Hippocampal formation (tissue), 2 donors: ENCODE measurements at places on chromosomes 7 and 10.
A peak's percentile ranks its signal among the peaks of the same experiment; 100 is the strongest.

GRCh38 chr10:113235508-113235907, 285.5 kb downstream of the TCF7L2 start:
- DNase-seq: no peak

GRCh38 chr7:50216626-50217025, 87.9 kb upstream of the IKZF1 start:
- DNase-seq: no peak

- DNase-seq: no peak
Observed at GRCh38 chr7:149772241-149772955, 990 bp downstream of the ZNF467 start.

- DNase-seq: no peak
Observed at GRCh38 chr7:33053721-33054120, 8.9 kb downstream of the NT5C3A start.

- DNase-seq: no peak
Observed at GRCh38 chr7:5360971-5361370, 62.7 kb downstream of the TNRC18 start.

DNA sequence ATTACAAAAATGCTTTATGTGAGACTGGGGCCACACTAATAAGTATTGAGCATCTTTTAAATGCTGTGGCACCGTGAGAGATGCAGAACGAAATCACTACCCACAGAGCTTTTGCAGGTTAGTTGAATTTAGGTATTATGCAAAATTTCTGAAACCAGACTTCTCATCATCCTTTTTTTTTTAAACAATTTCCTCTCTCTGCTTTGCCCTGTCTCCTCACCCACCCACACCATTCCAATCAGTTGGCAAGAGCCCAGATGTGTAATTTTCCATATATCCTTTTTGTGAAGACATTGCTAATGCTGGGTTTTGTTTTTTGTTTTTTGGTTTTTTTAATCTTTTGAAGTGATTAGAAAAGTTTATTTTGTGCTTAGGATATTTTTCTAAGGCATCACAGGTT, 1.1 kb downstream of the YAE1 start:
- DNase-seq: no peak

DNA sequence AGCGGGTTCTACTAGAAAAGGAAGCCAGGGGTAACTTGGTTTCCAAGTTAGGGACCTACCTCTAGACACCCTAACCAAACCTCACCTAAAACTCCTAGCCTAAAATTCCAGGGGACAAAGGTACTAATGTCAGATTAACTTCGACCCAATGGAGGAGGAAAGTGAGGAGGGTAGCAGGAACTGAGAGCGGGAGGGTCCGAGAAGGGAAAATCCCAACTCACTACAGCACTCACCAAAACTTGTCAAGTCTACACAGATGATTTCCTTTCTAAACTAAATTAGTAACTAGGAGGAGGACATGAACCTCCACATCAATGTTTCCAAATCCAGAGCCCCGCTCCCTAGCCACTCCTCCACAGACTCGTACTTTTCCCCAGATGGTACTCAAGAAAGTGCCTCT, 22.6 kb downstream of the CHCHD3 start:
- DNase-seq: no peak

DNA sequence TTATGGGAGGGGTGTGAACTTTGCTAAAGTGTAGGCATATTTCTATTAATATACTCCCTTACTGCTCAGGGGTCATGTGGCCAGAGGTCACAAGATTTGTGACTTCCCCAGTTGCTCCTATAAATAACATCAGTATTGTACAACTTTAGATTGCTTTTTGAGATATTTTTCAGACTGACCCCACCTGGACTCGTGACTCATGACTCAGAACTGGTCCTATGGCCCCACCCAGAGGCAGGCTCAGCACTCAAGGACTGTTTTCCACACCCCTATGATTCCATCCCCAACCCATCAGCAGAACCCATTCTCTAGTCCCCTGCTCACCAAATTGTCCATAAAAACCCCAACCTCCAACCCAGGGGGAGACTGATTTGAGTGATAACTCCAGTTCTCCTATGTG, 2.7 kb upstream of the CUL2 start:
- DNase-seq: no peak

- DNase-seq: no peak
Observed at GRCh38 chr7:17229228-17229627, 69.2 kb upstream of the AHR start.

DNA sequence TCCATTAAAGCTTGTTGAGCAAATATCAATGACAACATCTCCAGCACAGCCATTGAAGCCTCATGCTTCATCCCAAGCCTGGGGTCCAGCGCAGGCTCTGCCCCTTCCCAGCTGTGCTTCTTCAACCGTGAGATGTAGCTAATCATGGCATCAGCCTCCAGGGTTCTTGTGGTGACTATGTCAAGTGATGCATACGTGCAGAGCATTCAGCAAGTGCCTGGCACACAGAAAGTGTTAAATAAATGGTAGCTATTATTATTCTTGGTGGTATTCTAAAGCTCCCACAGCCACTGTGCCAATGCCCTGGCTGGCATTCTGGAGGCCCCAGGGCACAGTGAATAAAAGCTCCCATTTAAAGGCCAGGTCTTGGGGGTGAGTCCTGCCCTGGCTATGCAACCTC, 146.6 kb downstream of the WDR11 start:
- no peak for DNase-seq

- DNase-seq: no peak
Observed at GRCh38 chr10:110540031-110540430, 27.5 kb upstream of the SMC3 start.

DNA sequence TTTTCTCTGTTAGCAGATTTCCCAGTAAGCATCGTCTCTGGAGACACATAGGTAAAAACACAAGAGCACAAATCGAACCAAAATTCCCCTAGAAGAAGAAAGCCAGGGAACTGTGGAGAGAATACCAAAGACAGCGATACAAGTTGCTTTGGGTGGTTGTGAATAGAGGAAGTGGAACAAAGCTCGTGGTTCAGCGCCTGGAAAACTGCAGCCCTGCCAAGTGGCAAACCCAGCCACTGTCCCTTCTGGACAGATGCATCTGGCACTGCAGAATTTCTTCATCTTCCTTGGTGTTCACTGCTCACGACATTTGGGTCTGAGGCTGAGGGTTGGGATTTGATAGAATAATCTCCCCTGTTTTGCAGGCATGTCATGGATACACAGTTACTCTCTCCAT, 733.8 kb downstream of the PARD3 start:
- no peak for DNase-seq

DNA sequence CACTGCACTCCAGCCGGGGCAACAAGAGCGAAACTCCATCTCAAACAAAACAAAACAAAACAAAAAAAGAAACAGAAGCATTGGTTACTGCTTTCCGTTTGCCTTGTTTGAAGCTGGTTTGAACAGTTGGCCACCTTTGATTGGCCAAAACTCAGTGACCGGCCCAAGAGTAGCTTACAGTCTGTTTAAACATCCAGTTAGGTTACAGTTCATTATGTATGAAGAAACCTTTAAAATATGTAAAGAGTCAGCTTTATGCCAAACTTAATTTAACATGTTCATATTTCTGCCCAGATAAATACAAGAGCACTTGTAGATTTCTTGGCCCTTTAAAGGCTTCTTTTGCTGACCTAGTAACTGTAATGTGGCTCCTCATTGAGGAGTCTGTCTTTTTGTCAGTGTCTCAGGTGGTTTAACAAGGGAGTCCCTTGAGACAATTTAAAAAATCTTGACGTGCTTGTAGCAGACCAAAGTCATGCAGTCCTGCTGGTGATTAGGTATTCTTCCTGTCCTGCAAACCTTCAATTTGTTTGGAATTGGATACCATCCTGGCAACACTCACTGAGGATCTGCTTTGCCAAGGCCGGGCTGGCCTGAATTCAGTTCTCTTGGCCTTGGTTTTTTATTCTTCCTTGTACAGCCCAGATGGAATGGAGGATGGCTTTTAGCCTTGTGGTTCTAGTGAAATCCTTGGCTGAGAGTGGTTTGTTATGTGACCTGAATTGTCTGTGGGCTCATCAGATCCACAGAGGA, 128.9 kb downstream of the PLXDC2 start:
- peak; percentile 31 for DNase-seq

- DNase-seq: no peak
Observed at GRCh38 chr7:16747102-16747501, 6.5 kb upstream of the TSPAN13 start.

GRCh38 chr7:143295870-143296269, 7.7 kb downstream of the CASP2 start:
- DNase-seq: no peak

DNA sequence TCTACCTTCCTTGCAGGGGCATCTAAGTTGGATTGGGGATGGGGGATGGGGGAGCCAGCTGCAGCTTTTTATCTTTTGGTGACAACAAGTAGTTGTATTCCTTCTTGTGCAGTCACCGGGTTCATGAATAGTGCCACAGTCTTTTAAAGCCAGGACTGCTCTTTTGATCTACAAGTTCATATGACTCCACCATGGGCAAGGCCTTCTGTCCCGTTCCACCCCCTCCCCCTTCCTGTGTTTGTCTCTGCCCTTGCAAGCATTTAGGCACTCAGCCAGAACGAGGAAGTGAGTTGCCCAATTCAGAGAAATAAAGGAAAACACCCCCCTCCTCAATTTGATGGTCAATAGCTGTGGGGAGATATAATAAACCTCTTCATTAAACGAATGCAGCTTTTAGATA, 44.8 kb upstream of the EGR2 start:
- no peak for DNase-seq

DNA sequence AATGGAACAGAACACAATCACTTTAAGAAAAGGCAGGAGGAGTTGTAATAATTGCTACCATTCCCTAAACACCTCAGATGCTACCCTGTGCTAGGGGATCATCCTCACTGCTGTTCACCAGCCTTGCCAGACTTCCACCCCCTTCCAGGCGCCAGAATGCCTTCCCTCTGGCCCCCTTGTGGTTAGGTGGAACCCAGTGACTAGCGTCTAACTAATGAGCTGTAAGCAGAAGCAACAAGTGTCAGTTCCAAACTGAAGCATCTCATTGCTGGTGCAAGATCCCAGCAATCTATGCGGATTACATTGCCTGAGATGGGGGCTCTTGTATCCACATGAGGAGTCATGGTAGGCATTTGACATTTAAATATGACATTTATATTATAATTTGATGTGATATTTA, 86.6 kb downstream of the FRMD4A start:
- DNase-seq: no peak

DNA sequence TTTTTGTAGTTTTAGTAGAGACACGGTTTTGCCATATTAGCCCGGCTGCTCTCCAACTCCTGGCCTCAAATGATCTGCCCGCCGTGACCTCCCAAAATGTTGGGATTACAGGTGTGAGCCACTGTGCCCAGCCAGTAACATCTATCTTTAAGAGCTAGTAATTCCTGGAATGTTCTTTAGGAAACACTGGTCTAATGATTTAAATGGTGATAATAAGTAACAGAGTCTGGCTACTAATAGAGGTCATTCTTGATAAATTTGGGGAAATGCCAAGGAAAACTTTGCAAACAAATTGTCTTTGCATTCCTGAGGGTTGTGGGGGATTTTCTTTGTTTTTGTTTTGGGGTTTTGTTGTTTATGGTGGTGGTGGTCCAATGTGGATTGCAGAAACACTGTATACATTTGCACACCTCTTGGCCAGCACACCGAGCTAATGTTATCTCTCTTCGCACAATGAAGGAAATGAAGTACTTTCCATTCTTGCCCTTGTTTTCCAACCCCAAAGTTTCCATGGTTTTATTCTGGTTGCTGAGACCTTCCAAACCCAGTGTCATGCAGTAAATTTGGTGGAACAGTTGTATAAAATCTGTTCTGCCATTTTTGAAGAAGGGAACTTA, 51.3 kb upstream of the WIPF3 start:
- DNase-seq: no peak

GRCh38 chr7:44145479-44145968, 4.4 kb upstream of the MYL7 start:
- no peak for DNase-seq

GRCh38 chr10:132272231-132272971, 35.3 kb downstream of the STK32C start:
- no peak for DNase-seq

- no peak for DNase-seq
Observed at GRCh38 chr7:117780832-117781231, 92.4 kb downstream of the CTTNBP2 start.

GRCh38 chr10:29104661-29105399, 184.0 kb upstream of the LYZL1 start:
- DNase-seq: no peak

DNA sequence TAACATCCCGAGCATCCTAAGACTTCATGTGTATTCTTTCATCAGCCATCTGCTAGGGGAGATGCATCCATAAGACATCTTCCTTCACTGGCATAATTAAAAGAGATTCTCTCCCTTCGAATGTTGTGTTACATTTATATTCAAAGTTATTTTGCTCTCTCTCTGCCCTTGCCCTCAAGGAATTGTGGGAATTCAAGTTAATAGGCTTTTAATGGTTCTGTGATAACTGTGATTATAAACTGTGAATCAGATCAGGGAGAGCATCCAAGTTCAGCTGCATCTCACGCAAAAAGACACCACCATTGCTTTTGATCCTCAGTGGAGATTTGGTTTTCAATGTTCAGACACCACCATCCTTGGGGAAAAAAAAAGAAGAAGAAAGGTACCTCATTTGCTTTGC, 9.2 kb upstream of the TEX36 start:
- no peak for DNase-seq

DNA sequence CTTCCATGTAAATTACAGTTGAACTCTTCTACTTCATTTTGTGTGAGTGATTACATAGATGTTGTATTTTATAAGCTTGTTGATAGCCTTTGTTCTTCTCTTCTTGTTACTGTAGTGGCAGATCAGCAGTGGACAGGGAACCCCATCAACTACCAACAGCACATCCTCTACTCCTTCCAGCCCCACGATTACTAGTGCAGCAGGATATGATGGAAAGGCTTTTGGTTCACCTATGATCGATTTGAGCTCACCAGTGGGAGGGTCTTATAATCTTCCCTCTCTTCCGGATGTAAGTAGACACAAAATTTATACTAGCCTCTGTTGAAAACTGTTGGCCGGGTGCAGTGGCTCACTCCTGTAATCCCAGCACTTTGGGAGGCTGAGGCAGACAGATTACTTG, 110.7 kb downstream of the TRIM24 start:
- no peak for DNase-seq

- DNase-seq: no peak
Observed at GRCh38 chr10:4704034-4704545, 121.9 kb upstream of the AKR1E2 start.

- DNase-seq: no peak
Observed at GRCh38 chr7:138607216-138608126, 93.7 kb downstream of the SVOPL start.

DNA sequence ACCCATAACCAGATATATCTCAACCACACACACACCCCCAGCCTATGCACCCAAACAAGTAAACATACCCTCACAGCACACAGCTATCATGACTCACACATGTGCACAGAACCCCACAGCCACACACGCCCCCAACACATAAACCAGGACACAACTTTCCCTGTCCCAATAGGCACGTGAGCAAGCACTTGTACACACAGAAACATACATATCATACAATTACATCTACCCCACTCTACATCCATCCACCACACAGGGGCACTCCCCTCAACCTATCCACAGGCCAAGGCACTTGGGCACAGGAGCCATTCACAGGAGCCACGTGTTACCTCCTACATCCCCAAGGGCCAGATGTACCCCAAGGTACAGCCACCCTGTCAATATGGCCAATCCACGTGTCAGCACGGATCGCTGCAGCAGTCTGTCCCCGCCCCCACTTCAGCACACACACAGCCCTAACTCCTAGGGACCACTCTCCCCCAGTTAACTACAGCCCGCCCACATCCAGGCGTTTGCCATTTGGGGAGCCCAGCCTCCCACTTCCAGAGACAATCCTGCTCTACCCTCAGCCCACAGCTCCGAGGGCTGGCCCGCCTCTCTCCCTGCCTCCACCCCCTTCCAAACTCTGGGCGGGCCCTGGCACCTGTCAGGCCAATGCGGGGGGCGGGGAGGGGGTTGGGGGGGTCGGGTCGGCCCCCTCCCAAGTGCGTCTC, 163.5 kb downstream of the SH3PXD2A start:
- DNase-seq: no peak
